ENCODE measurements at places on chromosomes 13 and 19.

GRCh38 chr13:73870036-73870741 lies 264.0 kb downstream of the KLF12 start:
- no peak for DNase-seq

DNA sequence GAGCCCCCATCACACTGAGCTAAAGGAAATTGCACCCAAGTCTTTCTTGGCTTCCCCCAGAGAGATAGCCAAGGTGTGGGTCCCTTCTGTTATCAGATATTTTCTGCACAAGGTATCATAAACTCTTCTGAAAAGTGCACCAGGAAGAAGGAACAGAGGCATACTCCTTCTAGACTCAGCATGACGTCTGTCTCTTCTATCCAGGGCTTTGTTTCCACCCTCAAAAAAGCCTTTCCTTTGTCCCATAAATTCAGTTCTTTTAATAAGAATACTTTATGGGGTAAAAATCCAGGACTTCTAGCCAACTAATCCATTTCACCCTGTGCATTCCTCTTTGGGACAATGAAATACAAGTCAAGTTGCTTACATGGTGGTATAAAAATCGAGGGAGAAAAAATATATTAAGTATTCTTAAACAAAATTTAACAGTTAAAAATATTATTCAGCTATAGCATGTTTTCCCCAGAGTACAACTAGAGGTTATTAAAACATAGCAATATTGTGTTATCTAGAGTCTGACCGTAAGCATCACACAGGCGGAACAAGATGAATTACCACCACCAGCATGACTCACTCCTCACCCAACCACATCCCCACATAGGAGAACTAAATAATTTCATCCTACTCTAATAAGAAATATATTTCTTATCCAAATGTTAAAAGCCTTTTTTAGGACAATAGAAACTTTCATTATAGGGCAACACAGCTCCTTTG lies 79.9 kb upstream of the GPC6 start:
- DNase-seq: no peak

DNA sequence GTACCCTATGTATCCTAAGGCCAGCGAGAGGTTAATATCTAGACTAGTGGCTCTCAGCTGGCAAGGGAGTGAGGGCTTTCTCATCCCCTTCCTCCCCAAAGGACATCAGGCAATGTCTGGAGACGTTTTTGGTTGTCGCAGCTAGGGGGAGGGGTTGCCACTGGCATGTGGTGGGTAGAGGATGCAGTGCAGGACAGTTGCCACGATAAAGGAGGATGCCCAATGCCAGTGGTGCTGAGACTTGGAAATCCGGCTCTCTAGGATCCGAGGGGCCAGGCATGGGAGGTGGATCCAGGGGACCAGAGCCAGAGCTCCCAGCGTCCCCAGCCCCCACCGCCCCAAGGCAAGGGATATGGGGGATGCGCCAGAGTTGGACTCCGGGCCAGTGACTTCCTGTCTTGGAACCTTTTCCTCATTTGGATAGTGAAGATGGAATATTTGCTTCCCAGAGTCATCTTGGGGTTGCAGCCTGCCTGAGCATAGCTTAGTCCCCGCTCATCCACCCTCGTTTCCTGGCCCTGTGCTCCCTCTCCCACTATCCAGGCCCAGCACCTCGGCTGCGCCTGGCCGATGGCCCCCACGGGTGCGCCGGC lies 4.9 kb downstream of the SSC5D start:
- no peak for DNase-seq

- DNase-seq: no peak
Measured at GRCh38 chr13:113186061-113186900, 22.2 kb downstream of the PCID2 start.

GRCh38 chr13:29081036-29081435 lies 260.9 kb downstream of the MTUS2 start:
- no peak for DNase-seq

DNA sequence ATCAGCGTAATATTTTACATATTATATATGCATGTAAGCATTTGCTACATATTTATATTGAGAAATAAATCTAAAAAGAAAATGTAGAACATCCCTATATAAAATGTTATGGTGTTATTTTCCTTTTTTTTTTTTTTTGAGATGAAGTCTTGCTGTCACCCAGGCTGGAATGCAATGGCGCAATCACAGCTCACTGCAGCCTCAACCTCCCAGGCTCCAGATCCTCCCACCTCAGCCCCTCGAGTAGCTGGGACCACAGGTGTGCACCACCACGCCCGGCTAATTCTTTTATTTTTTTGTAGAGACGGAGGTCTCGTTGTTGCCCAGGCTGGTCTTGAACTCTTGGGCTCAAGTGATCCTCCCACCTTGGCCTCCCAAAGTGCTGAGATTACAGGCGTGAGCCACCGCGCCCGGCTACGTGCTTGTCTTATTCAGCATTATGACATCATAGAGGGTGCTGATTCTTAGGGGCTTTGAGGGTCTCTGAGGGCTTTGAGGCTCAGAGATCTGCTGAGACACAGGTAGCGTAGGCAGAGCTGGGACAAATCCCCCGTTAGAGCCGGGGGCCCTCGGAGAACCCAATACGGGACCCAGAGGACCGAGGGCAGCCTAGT lies 101.9 kb downstream of the GADD45B start:
- DNase-seq: no peak
